A172 (cell line): ENCODE measurements at places on chromosomes 5 and 9.

GRCh38 chr5:96816411-96816939, 8.7 kb upstream of the ERAP1 start:
- peak; percentile 49 for DNase-seq

GRCh38 chr5:138998521-138998920, 123.4 kb upstream of the LRRTM2 start:
- no peak for DNase-seq

GRCh38 chr5:142046191-142046590, 33.4 kb upstream of the GNPDA1 start:
- no peak for DNase-seq

- no peak for DNase-seq
These were observed 6.9 kb upstream of the OLFM1 start for GRCh38 chr9:135080286-135081263.

- peak; percentile 58 for DNase-seq
These were observed 109.7 kb upstream of the RETREG1 start for GRCh38 chr5:16726538-16726946.
